ENCODE measurements at places on chromosomes 4 and X.
A peak's percentile ranks its signal among the peaks of the same experiment; 100 is the strongest.

DNA sequence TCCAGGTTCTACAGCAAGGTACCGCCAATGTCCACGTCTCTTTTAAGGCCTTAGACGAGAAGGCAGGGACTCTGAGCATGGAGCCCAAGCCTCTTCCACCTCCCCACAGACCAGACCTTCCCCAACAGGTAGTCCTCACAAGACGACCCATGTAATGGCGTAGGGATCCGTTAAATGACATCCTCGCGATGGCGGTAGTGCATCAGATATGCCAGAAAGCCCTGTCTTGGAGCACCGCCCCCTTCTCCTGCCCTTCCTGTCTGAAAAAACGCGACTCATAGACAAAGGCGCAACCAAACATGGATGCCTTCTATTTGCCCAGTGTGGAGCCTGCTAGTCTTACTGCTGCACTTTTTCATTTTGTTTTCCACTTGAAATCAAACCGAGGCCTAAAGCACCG, 185.4 kb downstream of the OR13H1 start:
- no peak for DNase-seq

GRCh38 chrX:119636419-119636818, 30.2 kb upstream of the NKRF start:
- DNase-seq, result no peak

DNA sequence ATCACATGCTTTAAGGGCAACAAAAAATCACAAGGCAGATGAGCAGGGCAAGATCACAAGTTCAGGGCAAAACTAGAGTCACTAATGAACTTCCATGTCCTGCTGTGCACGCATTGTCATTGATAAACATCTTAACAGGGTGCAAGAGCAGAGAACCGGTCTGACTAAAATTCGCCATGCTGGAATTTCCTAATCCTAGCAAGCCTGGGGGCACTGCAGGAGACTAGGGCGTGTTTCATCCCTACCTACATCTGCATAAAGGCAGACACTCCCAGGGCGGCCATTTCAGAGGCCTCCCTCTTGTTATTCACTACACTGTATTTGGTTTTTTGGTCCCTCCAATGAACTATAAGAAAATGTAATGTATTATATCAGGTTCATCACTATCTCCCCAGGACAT, 203.6 kb downstream of the ARHGEF9 start:
- DNase-seq, result no peak

DNA sequence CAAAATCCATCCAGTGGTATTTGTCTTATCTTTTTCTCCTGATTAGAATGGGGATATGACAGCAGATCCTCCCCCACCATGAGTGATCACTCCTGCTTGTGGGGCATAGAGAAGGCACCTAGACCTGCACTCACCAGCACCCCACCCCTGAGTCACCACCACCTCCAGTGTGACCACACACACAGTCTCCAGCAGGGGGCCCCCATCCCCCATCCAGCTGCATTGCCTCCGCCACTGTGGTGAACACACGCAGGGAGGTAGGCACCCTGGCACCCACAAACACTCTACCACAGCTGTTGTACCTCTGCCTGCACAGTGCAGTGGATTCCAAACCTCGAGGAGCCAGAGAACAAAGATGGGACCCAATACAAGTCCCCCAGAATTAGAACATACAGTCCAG, 9.0 kb upstream of the MAGEA8 start:
- peak; percentile 35 for DNase-seq

GRCh38 chrX:95956745-95957144, 727.9 kb upstream of the DIAPH2 start:
- no peak for DNase-seq
